NCI-H2081 treated with DMSO at 0.1 percent for 48 hours (cell line): ENCODE measurements at places on chromosomes 16 and 17.

GRCh38 chr16:51419768-51420167, 268.7 kb upstream of the SALL1 start:
- DNase-seq, result no peak

DNA sequence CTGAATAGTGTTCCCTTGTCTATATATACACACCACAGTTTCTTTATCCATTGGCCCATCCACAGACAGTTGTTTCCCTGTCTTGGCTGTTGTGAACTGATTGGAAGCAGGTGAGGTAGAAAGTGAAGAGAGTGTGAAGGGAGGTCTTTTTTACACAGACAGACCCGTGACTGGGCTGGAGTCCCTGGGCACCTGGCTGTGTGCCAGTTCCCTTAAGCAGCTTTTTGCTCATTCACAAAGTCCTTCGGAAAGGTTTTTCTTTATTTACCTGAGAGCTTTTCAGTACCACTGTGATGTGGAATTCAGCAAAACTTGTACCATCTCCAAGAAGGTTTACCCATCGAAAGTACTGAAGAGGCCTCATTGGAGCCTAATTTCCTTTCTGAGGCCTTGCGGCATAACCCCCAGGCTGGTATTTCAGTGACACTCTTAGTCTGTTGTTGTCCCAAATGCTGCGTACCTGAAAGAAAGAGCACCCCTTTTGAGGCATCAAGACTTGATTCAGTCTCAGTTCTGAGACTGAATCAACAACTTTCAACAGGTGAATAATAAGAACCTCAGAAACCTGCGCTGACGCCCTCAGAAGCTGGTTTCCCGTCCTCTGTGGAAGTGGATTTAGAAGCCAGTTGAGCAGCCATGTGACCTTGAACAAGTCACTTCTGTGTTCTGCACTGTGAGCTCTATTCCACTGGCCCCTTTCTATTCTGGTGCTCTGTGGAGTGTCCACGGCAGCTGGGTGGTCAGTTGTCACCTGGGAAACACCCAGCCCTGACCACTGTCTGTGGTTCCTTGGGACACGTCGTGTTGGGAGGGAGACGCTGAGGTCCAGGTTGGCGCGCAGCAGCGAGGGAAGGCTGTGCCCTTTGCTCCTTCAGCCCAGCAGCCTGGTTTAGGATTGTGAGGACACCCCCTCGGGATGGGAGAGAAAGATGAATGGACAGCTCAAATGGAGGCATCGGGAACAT, 53.9 kb upstream of the CRISPLD2 start:
- no peak for DNase-seq

DNA sequence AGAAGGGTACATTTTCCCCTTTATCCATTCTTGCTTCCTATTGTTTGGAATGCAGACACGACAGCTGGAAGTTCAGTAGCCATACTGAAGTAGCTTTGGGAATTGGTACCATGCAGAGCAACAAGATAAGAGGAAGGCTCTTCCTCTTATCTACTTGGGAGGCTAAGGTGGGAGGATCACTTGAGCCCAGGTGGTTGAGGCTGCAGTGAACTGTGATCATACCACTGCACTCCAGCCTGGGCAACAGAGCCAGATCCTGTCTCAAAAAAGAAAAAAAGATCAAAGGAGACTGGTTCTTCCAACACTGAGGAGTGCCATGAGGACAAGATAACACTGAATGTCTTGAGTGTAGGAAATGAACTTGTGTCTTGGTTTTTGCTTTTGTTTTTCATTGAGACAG, 16.0 kb upstream of the RANGRF start:
- DNase-seq, result no peak

DNA sequence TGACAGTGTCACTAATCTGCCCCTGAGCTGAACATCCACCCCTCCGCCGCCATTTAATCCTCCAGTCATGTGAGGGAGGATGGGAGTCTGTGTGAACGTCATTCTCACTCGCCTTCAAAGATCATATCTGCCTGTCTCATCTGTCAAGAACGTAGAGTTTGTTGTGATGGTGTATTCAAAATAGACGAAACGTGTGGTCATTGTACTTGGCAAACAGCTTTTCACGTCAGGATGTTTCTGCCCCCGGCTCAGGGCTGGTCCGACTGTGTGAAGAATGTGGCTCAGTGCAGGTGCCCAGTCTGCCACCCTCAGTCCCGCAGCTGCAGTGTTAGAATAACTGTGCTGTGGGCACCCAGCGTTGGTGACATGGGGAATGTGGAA, 148.0 kb downstream of the KCNJ12 start:
- no peak for DNase-seq

DNA sequence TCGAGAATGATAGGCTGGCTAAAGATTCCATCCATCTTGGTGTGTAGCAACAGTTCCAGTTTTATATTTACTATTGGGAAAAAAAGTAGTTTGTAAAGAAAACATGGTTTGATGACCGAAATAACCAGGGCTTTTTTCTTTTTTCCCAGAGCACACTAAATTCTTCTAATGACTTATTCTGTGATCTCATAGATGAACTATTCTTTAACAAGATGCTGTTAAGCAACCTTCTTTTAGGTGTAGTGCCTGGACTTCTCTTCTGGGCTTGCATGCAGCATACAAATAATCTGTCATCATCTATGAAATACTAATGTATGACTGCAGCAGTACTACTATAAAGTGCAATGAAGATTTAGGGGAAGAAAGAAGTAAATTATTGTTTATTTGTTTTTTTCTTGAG, 11.0 kb upstream of the CAPNS2 start:
- DNase-seq, result no peak

- no peak for DNase-seq
Measured at GRCh38 chr17:19296786-19297778, 59.9 kb downstream of the EPN2 start.

DNA sequence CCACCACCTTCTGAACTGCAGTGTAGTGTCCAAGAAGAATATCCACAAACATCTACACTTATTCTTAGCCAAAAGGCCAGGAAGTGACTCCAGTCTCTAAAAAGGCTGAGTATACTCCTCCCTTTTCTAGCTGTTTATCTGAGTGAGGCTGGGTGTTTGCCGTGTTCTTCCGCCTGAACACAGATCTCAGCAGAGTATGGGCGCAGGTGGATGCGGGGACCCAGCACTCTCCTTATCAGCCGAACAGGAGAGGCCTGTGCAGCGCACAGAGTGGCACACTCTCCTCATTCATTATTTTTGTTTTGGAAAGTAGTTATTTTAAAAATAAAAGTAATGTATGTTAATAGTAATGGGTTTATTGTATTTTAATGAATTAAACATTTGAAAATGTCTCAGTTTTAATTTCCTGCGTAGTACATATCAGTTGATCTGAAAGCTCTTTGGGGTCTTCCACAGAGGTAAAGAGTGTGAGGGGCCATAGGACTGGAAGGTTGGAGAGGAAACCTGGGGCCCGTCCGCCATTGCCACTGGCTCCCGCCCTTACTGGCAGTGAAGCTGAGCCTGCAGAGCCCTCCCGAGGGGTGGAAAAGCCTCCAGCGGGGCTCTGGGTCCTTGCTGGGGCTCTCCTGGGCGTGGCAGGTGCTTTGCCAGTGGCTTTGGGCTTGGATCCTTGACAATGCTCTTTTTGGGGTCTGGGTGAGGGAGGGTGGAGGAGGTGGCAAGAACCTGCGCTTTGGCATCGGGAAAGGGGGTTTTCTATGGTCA, 53.8 kb downstream of the PDPK1 start:
- DNase-seq, result no peak

DNA sequence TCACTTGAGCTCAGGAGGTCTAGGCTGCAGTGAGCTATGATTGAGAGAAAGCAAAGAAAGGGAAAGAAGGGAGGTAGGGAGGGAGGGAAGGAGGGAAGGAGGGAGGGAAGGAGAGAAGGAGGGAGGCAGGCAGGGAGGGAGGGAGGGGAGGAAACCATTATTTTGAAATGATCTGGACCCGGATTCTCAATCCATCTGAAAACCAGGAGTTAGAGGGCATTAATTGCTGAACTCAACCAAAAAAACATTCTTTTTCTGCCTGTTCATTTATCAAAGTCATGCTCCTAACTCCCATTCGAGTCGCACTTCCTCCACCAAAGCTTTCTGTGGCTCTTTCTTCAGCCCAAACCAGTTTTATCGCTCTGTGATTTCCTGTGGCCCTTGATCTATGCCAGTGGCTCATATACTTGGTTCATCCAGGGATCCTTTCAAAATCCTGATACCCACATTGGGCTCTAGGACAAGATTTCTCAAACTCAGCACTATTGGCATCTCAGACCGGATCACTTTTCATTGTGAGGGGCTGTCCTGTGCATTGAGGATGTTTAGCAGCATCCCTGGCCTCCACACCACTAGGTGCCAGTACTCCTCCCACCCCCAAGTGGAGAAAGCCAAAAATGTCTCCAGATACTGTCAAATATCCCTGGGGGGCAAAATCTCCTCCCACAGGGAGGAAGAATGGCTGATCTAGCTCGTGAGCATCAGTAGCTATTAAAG, 38.2 kb downstream of the CMTM4 start:
- DNase-seq, result no peak

DNA sequence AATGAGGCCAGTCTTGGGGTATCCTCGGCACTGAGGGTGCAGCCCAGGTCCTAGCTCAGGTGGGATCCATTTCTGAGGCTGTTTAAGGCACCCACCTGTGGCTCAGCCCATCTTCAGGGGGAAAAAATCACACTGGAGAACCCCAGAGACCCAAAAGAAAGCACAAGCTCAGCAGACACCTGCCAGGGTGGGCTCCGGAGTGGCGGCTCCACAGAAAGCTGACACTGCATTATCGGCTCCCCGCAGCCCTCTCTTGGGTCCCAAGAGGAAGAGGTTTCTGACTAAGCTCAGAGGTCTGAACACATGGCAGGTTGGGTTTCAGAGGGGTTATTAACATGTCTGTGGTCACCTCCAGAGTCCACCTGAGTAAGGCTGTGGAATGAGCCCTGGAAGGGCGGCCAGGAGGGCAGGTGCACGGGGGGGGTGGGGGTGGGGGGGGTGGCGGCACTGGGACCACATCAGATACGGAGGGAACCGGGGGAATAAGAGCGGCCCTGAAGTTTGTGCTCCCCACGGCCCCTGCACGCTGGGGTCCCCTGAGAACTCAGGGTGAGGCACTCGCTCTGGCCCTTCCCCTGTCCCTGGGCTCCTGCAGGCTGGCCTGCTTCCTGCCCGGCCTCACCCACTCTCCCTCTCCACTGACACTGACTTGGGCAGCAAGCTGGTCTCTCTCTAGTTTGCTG, 79.5 kb downstream of the TIMM22 start:
- DNase-seq, result no peak
